ENCODE measurements at places on chromosomes 3 and 15.
A peak's percentile ranks its signal among the peaks of the same experiment; 100 is the strongest.

DNA sequence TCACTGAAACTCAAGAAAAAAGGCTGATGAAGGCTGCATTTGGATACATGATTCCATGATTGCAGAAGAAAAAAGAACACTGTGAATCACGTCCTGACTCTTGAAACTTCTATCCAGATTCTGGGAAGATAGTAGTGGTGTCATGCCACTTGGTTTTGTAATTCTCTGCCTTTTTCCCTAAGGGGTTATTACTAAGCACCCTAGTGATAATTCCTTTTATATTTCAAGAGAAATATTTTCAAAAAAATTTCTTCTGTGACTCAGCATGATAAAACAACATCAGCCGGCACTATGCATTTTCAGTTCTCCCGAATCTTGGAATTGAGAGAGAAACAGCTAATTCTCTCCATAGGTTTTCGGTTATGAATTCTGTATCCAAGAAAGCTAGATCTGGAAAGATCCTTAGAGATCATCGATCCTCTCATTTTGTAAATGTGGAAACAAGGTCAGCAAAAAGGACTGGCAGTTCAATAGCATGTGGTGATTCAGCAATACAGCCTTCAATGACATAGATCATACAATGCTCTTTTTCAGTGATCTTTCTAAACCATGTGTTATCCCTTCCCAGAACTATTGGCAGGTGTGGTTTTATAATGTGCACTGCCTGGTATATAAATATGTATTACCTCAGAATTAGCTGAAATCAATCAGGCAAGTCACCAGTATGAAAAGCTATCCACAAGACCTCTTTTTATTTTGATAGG is 42.6 kb upstream of the TP63 start:
- no peak for DNase-seq

- no peak for DNase-seq
These were observed 397.4 kb upstream of the TMCO5A start for GRCh38 chr15:37536967-37537605.

DNA sequence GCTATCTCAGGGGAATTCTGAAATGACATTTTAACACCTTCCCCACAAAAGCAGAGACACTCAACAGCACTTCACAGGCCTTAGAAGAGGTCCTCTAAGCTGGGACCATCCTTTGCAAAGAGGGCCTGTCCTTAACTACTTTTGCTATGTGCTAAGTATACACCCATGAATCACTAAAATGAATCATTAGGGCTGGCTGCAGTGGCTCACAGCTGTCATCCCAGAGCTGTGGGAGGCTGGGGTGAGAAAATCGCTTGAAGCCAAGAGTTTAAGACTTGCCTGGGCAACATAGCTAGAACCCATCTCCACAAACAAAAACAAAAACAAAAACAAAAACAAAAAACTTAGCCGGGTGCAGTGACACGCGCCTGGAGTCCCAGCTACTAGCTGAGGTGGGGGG is 53.9 kb upstream of the MELTF start:
- no peak for DNase-seq

- DNase-seq: peak; percentile 56
These were observed 7.7 kb upstream of the MAP1A start for GRCh38 chr15:43509660-43510199.

DNA sequence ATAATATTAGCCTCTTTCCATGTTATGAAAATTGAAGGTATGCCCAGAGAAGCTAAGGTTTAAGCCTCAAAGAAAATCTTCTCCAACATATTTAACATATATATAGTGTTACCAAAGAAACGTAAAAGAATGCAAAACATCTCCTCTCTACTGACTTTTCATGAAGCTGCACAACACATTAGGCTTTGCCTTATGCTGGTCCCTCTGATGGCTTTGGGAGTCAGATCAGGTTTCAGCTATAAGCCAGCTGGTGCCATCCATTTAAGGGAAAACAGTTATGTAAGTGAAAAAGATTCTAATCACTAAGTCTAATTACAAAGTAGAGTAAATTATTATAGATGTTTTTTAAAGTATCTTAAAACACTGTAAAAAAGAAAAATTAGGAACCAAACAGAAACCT is 410.5 kb downstream of the LSAMP start:
- DNase-seq: no peak

- DNase-seq: no peak
These were observed 257.5 kb upstream of the LRTM1 start for GRCh38 chr3:55185380-55185779.

GRCh38 chr15:101087172-101087769 is 164.6 kb downstream of the CHSY1 start:
- no peak for DNase-seq

GRCh38 chr15:39584662-39585388 is 3.9 kb downstream of the THBS1 start:
- no peak for DNase-seq

- DNase-seq: no peak
These were observed 148.8 kb downstream of the KCNMB2 start for GRCh38 chr3:178684881-178685590.

Measured in posterior cingulate gyrus (tissue), 11 donors.